ENCODE measurements at places on chromosomes 3 and 15.

GRCh38 chr3:124298951-124299350 lies 307.0 kb upstream of the ROPN1 start:
- DNase-seq: no peak

GRCh38 chr3:156602424-156602823 lies 47.5 kb upstream of the SSR3 start:
- no peak for DNase-seq

DNA sequence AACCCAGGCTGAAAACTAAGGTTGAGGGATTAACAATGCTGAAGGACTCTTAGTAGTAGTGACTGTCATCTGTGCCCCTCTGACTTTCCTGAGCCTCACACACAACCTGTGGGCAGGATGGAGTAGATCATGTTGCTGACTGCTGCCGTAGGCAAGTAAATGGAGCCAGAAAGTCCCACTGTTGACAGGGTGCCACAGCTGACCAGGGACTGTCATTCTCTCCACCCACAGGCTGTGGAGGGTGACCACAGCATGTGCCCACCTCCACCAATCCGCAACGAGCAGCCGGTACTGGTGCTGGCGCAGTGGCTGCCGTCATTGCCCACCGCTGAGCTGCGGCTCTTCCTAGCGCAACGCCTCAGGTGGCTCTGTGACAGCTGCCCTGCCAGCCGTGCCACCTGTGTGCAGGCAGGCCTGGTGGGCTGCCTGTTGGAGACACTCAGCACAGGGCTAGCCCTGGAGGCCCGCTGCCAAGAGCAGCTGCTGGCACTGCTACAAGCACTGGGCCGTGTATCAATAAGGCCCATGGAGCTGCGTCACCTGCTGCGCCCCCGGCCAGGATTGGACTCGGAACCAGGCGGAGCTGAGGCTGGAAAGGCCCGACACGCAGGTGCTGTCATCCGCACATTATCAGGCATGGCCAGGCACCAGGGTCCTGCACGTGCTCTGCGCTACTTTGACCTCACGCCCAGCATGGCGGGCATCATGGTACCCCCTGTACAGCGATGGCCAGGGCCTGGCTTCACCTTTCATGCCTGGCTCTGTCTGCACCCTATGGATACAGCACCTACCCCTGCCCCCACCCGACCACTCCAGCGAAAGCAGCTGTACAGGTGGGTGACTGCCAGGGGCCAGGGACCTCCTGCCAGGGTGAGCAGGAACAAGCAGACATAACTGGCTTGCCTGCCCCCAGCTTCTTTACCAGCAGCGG lies 15.6 kb downstream of the NBEAL2 start:
- peak; percentile 78 for DNase-seq

DNA sequence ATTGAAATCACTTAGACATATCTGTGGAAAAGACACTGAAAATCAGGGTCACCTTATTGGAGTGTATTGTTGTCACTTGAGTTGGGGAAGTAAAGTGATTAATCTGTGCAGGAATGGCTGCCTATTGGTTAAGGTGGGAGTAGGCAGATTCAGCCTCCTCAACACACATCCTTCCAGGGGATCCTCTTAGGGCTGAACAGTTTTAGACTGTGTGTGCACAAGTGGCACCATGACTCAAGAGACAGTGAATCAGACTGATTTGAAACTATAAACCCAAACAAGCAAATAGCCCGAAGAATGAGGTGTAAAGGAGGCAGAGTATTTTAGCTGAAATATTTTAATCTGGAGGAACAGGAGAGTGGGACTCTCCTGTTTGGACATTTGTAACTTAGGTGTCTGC lies 4.9 kb downstream of the ABHD17C start:
- DNase-seq: no peak

DNA sequence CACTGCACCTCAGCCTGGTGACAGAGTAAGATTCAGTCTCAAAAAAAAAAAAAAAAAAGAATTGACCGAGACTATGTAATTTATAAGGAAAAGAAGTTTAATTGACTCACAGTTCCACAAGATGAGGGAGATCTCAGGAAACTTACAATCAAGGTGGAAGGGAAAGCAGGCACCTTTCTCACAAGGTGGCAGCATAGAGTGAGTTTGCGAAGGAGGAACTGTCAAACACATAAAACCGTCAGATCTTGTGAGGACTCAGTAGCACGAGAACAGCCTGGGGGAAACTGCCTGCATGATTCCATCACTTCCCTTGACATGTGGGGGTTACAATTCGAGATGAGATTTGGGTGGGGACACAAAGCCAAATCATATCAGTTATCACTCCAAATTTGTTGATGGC lies 380.9 kb downstream of the EDEM1 start:
- no peak for DNase-seq

DNA sequence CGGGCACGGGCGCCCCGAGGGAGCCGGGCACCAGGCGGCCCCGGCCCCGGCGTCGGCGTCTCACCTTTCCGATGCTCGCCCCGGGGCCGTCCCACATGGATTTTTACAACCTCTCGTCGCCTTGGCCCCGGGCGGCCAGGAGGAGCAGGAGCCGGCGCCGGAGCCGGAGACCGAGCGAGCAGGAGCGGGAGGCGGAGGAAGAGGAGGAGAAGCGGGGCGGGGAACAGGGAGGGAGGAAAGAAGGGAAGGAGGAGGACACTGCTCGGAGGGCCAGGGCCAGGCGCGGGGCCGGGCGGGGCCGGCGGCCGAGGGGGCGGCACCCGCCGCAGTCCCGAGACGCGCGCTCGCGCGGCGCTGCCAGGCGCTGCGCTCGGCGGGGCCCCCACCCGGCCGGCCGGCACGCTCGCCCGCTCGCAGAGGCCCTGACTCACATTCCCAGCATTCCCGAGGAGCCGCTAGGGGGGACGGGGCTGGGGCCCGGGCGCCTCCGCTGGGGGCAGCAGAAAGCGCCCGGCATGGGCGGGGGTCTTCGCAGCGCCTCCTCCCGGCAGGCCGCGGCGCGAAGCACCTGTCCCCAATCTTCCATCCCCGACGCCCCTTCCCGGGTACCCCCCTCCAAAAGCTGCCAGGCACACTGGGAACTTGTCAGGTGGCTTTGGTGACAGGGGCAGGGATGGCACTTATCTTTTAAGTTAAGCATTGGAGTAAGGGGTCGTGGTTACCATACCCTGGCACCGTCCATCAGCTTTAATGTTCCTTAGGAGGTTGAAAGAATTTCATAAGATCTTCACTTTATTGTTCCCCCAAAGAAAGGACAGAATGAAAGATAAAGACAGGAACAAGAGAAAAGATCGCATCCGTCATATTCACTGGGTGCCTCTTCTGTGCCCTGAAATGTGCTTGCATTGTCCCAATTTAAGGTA lies at the start of gene ERC2:
Gene ERC2 (minus strand): TSS at position 284 of the 923 bp plus-strand sequence.
- DNase-seq: peak; percentile 61

- DNase-seq: no peak
Measured at GRCh38 chr3:42827023-42827422, 17.8 kb downstream of the ACKR2 start.

GRCh38 chr3:15098503-15099363 lies at the start of gene RBSN:
RBSN (minus strand) TSS chr3:15099148; CDS start chr3:15096120, 3,028 bp downstream.
- peak; percentile 96 for DNase-seq

- no peak for DNase-seq
Measured at GRCh38 chr3:13199006-13199776, 126.0 kb upstream of the IQSEC1 start.

GRCh38 chr3:155682426-155683343 lies 62.2 kb downstream of the PLCH1 start:
- DNase-seq: no peak

DNA sequence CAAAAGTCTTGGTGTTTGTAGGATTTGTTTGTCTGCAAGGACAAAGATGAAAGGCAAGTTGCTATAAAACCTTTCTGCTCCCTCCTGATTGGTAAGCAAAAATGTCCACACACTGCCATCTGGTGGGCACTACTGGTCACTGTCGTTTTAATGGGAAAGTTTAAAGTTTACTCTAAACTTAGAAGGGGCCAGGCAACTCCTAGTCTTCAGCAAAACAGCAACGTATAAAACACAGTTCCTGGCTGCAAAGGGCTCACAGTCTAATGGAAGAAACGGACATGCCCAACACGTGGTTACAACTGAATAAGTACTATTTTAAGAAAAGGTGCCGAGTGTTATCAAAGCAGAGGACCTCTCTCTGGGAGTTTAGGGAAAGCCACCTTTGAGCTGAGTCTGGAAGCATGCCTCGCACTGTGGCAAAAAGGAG lies 23.7 kb upstream of the TPRG1 start:
- peak; percentile 70 for DNase-seq

DNA sequence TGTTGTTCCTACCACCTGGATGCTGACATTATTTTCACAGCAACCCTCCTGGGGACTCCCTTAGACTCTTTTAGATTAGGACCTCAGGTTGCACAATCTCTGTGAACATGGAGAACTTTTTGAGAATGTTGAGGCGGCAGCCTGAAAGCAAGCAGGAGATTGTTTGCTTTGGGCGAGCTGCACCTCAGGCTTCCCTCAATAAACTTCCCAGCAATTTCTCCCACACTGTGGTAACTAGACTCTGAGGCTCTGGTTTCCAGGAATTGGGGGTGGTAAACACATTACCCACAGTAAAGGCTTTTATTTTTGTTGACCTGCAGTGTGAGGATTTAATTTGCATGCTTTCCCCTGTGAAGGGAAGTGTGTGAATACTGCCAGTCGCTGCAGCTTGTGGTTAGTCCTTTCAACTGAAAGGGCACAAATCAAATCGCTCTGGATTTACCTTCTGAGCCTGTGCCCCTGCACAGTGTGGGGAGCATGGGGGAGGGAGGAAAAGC lies 35.2 kb upstream of the SIAH2 start:
- no peak for DNase-seq

DNA sequence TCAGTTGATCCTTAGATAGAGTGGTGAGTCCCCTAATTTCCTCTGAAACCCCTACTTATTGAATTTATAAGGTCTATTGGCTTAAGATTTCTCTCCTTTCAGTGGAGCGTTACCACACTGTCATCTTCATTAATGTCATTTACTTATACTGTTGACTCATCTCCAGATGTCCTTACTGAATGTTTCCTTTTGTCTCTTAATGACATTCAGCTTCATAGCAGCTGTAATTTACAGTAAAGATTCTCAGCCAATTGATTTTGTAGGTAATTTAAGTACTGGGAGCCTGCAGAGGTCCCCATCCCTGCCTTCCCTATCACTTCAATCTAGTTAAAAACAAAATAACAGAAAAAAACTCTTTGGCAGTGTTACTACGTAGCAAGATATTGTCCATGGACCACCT lies 18.8 kb downstream of the STX19 start:
- no peak for DNase-seq

GRCh38 chr3:157857440-157857839 lies 248.8 kb downstream of the SHOX2 start:
- no peak for DNase-seq

DNA sequence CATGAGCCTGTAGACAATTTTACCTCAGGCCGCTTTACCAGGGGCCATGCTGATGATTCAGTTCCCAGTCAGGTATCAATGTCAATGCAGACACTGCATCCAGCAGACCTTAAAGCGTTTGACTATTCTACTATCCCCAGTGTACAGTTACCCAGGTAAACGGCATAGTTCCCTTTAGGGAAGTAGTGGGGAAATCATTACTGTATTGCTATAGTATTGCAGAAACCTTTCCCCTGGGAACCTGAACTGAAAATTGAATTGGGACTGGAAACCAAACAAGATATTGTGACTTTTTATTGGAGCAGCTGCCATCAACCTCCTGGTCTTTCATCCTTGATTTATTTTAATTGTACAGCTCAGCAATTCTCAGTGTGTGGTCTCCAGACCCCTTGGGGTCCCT lies 6.6 kb upstream of the INAFM2 start:
- no peak for DNase-seq

- no peak for DNase-seq
Measured at GRCh38 chr3:72187131-72187530, 402.2 kb upstream of the PROK2 start.

GRCh38 chr3:65314916-65315315 lies 627.1 kb upstream of the ADAMTS9 start:
- DNase-seq: no peak

- DNase-seq: no peak
Measured at GRCh38 chr15:95793231-95793630, 537.3 kb upstream of the NR2F2 start.

GRCh38 chr3:179036626-179037300 lies 34.8 kb downstream of the ZMAT3 start:
- DNase-seq: no peak

GRCh38 chr3:116037954-116038911 lies 407.1 kb downstream of the LSAMP start:
- DNase-seq: no peak

- DNase-seq: no peak
Measured at GRCh38 chr3:74839566-74839965, 225.1 kb upstream of the CNTN3 start.

GRCh38 chr3:58880182-58880581 lies 169.6 kb downstream of the CFAP20DC start:
- DNase-seq: no peak

GRCh38 chr3:127392156-127392490 lies 104.3 kb upstream of the PRR20G start:
- DNase-seq: no peak

GRCh38 chr3:129927072-129927471 lies 33.6 kb upstream of the TMCC1 start:
- DNase-seq: no peak

GRCh38 chr3:64612916-64613526 lies 74.8 kb downstream of the ADAMTS9 start:
- DNase-seq: no peak

DNA sequence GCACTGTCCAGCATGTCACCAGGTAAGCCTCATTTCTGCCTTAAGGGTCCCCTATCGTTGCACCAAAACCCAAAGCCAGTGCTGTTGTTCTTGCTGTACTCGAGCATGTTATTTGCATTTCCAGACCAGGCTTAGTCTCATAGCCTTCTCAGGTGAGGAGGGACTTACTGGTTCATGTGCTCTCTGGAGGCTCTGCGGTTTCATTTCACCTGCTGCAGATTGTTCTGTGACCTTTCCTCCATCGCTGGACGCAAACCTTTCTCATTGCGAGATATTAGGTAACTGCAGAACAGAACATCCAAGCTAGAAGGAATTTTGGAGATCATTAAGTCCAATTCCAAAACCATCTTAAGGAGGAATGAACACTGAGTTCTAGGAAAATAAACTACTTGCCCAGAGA lies 187.3 kb upstream of the BCL6 start:
- no peak for DNase-seq

DNA sequence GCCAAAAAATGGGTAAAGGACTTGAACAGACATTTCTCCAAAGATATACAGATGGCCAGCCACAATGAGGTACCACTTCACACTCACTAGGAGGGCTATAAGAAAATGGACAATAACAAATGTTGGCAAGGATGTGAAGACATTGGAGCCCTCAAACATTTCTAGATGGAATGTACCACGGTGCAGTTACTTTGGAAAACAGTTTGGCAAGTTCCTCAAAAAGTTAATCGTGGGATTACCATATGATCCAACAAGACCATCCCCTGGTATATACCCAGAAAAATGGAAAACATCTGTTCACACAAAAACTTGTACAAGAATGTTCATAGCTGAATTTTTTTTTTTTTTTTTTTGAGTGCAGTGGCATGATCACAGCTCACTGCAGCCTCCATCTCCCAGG lies 15.9 kb upstream of the HRH1 start:
- no peak for DNase-seq

- no peak for DNase-seq
Measured at GRCh38 chr3:55521064-55521737, 34.1 kb upstream of the WNT5A start.

Data from posterior cingulate gyrus (tissue), 11 donors.